ENCODE measurements at places on chromosomes 4 and X.

- no peak for DNase-seq
Measured at GRCh38 chr4:154743683-154744340, at the start of gene LRAT. Gene LRAT (plus strand): TSS chr4:154744000. CDS start chr4:154744327, 327 bp downstream.

GRCh38 chr4:123749383-123749782 is 352.8 kb downstream of the SPRY1 start:
- no peak for DNase-seq

DNA sequence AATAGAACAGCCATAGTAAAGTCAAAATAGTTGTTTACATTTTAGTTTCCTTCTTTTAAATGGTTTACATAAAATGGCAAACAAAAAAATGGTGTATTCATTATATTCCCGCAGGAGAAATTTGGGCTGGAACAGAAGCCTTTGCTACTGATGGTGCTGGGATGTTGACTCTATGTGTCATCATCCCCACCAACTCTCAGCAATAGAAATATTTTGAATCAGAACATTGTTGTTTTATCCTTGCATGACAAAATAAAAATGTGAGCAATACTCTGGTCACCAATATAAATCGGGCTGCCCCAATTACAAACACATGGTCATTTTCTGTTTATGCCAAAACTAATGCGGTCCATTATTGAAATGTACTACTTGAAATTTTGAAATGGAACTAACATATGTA is 1131.6 kb upstream of the PCDH7 start:
- no peak for DNase-seq

DNA sequence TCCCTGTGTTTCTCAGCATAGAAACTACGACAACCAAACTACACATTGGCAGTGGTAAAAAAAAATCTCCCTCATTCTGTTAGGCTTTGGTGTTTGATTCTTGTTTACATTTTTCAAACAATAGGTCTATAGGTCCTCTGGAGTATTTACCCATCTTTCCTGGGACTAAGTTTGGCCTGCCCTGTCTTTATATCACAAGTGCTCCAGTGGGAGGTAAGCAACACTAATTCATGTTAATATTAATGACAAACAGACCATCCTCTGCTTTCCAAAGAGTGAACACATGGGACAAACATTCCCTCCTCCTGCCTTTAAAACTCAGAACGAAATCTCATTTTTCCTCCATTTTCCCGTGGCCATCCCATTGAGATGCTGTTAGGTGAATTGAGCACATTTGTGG is 514.1 kb upstream of the INTU start:
- no peak for DNase-seq

DNA sequence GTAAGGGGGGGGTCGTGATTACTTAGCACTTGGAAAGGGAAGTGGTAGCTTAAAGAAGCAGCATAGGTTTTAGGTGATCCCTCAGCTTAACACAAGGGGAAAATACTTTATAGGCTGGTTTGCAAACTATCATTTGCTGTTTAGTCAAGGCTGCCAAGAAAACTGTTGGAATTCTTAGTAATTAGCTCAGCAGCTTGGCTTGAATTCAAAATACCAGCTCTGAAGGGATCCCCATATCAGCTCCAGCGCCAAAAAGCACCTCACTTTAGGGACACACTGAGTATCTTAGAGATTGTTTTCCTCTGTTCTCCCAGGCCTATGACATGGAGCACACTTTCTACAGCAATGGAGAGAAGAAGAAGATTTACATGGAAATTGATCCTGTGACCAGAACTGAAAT is 8.8 kb downstream of the TNMD start:
- no peak for DNase-seq

- no peak for DNase-seq
Measured at GRCh38 chrX:100586747-100587146, 2.0 kb downstream of the TNMD start.

GRCh38 chr4:150385606-150386005 is 196.3 kb upstream of the MAB21L2 start:
- no peak for DNase-seq

DNA sequence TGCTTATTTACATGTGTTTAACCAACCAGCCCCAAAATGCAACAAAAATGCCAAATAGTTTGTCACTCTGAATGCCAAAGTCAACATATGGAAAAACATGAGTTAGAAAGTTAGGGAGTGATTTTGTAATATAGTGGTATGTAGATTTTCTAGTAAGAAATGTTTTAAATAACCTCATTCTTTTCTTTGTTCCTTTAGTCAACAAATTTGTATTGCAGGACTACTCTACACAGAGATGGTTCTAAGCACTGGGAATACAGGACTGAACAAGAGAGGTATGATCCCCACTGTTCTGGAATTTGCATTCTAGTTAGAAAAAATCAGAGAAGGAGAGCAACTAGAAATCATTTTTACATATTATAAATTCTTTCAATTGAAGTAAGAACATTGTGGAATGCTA is 218.8 kb upstream of the ANXA10 start:
- DNase-seq: no peak

- no peak for DNase-seq
Measured at GRCh38 chrX:96435378-96436035, 249.1 kb upstream of the DIAPH2 start.

- DNase-seq: no peak
Measured at GRCh38 chr4:173243321-173243720, 74.7 kb downstream of the GALNT7 start.

GRCh38 chr4:128298852-128299251 is 11.2 kb upstream of the PGRMC2 start:
- DNase-seq: no peak

GRCh38 chr4:173365359-173365996 is 5.3 kb upstream of the SAP30 start:
- DNase-seq: no peak

DNA sequence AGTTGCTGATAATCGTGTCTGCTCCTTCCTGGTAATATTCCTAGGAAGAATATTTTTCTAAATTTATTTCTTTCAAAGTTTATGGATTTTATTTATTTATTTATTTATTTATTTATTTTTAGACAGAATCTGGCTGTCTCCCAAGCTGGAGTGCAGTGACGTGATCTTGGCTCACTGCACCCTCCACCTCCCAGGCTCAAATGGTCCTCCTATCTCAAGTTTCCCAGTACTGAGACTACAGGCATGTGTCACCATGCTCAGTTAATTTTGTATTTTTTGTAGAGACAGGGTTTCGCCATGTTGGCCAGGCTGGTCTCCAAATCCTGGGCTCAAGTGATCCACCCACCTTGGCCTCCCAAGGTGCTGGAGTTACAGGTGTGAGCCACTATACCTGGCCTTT is 48.9 kb downstream of the PDLIM5 start:
- no peak for DNase-seq

- no peak for DNase-seq
Measured at GRCh38 chr4:108035691-108036090, 46.0 kb downstream of the HADH start.

DNA sequence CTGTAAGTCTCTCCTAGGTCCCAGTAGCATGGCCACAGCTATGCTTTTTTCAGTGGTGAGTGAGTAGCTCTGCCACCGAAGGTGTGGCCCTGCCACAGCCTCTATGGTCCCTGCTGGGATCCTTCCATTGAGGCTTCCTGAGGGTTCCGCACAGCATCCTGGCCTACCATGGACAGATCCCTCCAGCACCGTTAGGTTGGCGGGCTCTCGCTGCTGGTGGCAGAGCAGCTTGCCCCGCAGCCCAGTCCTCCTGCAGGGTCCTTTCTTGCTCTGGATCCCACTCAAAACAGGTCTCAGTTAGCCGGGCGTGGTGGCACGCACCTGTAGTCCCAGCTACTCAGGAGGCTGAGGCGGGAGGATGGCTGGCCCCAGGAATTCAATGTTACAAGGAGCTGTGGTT is 2.4 kb upstream of the PDZD4 start:
- no peak for DNase-seq

GRCh38 chrX:31279359-31279758 is 207.5 kb upstream of the FTHL17 start:
- no peak for DNase-seq

- no peak for DNase-seq
Measured at GRCh38 chrX:147859666-147860065, 52.1 kb upstream of the FMR1 start.

GRCh38 chr4:99825272-99825671 is 8.6 kb downstream of the DAPP1 start:
- DNase-seq: no peak

DNA sequence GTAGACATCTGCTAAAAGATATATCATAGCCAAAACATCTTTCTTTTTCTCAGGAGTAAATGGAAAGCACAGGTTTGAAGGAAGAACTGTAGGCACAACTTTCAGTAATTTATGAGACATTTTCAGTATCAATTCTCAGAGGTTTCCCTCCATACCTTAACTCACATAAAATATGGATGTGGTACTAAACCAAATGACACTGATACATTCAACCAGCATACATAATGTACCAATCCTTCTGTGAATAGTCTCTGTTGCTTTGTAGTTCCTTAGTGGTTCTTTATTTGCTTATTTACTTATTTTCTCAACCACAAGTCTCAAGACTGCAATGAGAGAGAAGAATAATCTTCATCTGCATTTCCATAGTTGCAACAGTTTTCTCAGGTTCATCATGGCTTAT is 96.1 kb downstream of the ARHGAP24 start:
- no peak for DNase-seq

DNA sequence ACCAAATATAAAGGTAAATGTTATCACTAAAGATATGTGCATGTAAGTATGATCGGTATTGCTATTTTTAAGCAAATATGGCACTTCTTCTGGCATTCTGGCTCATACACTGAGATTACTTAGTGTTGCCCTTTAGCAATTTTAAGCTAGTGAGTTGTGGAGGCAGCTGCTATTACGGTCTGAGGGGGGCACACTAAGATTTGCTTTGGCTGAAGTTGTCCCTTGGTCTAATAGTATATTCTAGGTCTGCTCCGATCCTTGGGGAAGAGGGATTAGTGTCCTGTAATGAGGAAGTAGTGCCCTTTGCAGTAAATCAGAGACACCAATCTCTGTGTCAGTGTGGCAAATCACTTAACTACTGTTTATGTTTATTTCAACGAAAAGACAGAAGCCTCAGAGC is 196.5 kb upstream of the FTHL17 start:
- no peak for DNase-seq

- no peak for DNase-seq
Measured at GRCh38 chr4:144754562-144755410, 108.8 kb downstream of the HHIP start.

GRCh38 chr4:76780781-76781697 is 116.9 kb downstream of the SOWAHB start:
- no peak for DNase-seq

- DNase-seq: no peak
Measured at GRCh38 chr4:77920371-77920770, 57.7 kb downstream of the MRPL1 start.

GRCh38 chr4:6509587-6509986 is 37.2 kb upstream of the PPP2R2C start:
- DNase-seq: no peak

- no peak for DNase-seq
Measured at GRCh38 chr4:89420507-89420906, 112.9 kb upstream of the GPRIN3 start.

GRCh38 chrX:136822337-136823095 is 41.8 kb upstream of the ARHGEF6 start:
- DNase-seq: no peak

DNA sequence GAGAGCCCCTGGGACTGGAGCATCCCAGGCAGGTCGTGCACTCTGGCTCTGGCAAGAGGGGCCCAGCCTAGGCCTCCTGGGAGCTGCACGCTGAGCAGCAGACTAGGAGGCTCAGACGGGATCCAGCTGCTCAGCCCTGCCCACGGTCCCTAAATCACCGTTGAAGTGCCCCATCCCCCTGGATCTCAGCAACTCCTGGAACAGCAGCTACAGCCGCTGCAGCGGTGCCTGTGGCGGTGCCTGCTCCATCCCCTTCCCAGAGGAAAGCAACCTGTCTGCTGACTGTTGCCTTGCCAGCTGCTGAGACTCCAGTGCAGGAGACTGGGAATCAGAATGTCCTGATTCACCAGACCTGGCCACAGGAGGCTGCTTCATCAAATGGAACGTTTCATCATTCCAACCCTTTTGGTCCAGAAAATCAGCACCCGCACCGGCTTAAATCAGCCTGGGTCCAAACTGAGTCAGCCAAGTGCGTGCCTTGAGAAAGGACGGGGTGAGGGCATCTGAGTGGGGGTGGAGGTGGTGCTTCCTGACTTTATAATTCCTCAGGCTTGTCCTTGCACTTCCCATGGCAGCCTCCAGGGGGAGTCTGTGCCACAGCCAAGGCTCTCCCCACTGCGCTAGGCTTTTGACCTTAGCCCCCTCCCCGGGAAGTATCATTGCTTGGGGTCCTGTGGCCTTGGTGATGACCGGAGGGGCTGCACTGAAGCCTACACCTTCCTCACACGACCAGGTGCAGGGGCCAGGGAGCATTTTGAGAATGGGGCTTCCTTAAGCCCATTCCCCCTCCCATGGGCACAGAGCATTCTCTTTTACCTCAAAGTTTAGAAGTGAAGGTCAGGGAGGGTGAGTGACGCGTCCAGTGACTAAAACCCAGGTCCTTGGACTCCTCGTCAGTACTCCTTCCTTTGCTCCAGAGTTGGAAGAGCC is 6.5 kb downstream of the ZNF185 start:
- peak; percentile 35 for DNase-seq

GRCh38 chr4:13659341-13660070 is 32.0 kb upstream of the BOD1L1 start:
- no peak for DNase-seq

GRCh38 chr4:16294455-16294854 is 68.2 kb upstream of the TAPT1 start:
- DNase-seq: no peak

DNA sequence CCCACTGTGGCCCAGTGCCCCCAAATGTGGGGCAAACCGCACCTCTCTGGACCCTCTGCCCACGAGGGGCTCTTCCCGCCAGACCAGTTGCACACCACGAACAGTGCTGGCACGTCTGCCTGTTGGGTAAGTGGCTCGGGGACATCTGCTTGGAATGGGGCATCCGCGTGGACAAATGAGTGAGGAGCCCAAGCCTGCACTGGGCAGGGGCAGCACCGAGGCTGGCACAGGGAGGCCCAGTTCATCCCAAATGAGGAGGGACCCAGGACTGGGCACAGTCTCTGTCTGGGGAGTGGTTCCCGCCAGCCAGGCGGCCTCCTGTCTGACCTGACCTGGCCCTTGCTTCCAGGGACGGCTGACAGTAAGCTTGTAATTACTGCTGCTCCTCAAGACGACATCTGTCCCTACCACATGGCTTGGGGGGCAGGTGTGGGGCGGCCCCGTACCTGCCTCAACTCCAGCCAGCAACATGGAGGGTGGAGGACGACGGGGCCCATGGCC is 3.2 kb downstream of the SPON2 start:
- DNase-seq: no peak

All from T-helper 9 cell (primary cell).